ENCODE measurements at places on chromosomes 7 and 10.
A peak's percentile ranks its signal among the peaks of the same experiment; 100 is the strongest.

DNA sequence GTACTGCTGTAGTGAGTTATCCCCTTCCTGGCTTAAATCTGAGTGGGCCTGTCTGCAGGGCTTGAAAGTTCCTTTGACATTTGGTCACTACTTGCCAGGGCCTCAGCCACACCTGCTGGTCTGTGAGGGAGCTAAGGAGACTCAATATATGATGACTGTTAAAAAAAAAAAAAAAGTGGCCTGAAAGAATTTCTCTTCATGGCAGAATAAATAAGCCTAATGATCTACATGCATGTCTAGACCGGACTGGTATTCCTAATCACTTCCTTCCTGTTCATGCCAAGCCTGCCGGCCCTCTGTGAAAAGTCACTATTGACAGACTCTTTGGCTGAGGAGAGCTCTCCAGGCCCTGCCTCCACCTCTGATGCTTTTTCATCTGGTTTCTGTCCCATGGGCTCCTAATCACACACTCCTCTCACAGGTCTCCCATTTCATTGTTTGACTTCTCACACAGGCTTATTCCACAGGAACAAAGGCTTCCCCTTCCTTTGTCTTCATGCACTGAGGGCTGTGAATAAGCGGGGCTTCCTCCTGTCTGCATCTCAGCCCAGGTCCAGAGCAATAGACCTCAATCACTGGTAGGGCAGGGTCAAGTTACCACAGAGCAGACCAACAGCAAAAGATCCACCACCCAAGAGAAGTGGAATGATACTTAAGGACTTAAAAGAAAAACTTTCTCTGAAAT is 99.1 kb upstream of the SEC61G start:
- DNase-seq: no peak

- no peak for DNase-seq
Measured at GRCh38 chr10:106183041-106183440, 981.5 kb downstream of the SORCS1 start.

- DNase-seq: no peak
Measured at GRCh38 chr7:48251766-48252165, 80.5 kb downstream of the ABCA13 start.

- DNase-seq: no peak
Measured at GRCh38 chr7:84191842-84192241, 2.7 kb downstream of the SEMA3A start.

DNA sequence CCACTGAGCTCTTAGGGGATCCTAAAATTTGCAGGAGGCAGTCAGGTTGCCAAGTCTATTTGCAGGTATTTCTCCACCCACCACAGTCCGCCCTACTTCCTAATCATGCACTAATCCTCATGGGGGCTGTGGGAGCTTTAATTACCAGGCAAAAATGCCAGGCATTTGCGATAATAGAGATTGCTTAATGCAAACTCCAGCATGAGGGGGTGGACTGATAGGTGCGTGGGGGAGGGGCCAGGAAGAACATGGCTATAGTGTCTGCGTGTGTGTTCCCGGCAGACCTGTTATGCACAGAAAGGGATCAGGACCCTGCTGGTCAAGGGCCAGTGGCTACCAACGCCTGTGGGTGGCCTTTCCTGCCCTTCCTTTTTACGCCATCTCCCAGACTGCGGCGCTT is 15.6 kb upstream of the AQP1 start:
- no peak for DNase-seq

- DNase-seq: no peak
Measured at GRCh38 chr10:9510626-9511025, 1456.1 kb downstream of the GATA3 start.

- DNase-seq: peak; percentile 39
Measured at GRCh38 chr10:31062856-31063255, 31.2 kb upstream of the ZNF438 start.

DNA sequence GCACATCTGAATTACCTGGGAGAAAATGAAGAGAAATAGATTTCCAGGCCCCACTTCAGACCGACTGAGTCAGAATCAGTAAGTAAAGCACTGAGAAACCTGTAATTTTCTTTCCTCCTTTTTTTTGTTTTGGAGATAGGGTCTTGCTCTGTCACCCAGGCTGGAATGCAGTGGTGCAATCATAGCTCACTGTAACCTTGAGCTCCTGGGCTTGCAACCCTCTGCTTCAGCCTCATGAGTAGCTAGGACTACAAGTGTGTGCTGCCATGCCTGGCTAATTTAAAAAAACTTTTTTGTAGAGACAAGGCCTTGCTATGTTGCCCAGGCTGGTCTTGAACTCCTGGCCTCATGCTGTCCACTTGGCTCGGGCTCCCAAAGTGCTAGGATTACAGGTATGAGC is 260.2 kb downstream of the STK31 start:
- no peak for DNase-seq

DNA sequence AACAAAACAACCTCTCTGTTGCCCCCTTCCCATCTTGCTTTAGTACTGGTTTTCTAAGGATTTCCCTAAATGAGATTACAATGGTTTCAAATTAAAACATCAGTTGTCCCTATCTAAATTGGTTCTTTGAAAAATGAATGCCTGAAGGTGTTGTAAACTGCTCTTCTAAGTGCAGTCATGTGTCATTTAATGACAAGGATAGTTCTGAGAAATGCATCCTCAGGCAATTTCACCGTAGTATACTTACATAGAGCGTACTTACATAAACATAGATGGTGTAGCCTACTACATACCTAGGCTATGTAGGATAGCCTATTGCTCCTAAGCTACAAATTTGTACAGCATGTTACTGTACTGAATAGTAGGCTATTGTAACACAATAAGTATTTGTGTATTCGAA is 278.1 kb downstream of the MAGI2 start:
- DNase-seq: no peak

DNA sequence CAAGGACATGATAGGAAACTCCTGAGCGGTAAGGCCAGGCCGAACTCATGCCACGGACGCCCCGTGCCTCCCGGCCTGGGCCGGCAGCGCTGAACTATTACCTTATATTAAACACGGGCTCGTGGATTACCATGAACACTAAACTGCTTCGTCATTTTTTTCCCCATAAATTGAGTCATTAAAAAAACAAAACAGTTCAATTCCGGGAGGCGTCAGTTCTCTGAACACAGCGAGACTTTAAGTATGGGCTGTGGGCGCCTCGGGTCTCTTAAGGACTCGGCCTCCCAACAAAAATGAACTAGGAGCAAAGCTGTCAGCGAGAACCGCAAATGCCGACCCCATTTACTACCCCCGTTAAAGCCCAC is 519 bp downstream of the PITRM1 start:
- DNase-seq: no peak

GRCh38 chr7:26298472-26299058 is 6.9 kb downstream of the SNX10 start:
- no peak for DNase-seq

GRCh38 chr7:91034459-91035368 is 229.5 kb upstream of the FZD1 start:
- no peak for DNase-seq

DNA sequence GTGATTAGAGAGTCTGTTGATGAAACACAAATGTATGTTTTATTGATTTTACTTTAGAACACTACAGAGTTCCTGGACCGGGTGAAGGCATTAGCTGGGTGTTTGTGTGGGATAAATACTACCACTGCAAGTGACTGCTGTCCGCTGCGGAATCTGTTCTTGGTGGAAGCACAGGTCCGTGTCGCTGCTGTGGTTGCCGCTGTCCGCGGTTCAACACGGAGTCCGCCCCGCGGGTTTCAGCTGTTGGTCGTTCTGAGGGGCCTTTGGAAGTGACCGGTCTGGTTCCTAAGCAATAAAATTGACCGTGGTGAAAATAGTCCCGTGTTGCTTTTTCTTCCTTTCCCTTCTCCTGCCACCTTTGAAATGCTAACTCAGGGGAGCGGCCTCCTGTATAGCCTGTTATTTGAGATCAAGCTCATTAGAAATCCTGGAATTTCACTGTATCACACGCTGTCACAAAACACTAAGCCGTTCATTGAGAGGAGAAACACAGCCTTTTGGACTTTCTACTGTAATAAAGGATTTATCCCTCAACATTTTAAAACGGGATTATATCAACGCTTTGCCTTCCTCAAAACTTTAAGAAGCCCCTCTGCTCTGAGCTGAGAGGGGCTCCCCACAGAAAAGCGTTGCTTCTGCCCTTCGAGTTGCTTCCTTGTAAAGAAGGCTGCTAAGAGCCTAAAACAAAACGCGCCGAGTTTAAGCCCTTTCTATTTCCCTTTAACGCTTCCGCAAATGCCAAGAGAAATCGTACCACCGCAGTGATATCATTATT is 2.6 kb downstream of the NKX6-2 start:
- no peak for DNase-seq

GRCh38 chr7:748446-748845 is 21.4 kb upstream of the PRKAR1B start:
- no peak for DNase-seq

- DNase-seq: no peak
Measured at GRCh38 chr7:139772873-139773272, 4.9 kb downstream of the HIPK2 start.

DNA sequence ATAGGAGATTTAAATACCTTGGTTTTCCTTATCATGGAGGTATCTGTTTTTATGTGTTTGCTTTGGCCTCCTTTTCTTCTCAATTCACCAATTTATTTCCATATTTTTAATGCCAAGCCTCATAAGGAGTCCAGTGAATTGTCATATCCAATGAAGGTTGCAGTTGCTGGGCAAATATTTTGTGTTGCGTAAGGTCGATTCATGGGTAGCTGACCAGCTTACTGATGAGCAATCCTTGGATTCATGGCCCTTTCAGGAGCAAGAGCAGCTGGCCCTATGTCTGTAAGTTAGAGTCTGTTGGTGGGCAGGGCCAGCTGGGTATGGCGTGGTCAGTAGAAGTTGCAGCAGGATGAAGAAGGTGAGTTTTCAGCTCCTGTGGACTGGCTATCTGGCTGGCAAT is 182.9 kb downstream of the PFKFB3 start:
- DNase-seq: no peak

GRCh38 chr10:58515291-58515941 is 2.7 kb downstream of the BICC1 start:
- no peak for DNase-seq

DNA sequence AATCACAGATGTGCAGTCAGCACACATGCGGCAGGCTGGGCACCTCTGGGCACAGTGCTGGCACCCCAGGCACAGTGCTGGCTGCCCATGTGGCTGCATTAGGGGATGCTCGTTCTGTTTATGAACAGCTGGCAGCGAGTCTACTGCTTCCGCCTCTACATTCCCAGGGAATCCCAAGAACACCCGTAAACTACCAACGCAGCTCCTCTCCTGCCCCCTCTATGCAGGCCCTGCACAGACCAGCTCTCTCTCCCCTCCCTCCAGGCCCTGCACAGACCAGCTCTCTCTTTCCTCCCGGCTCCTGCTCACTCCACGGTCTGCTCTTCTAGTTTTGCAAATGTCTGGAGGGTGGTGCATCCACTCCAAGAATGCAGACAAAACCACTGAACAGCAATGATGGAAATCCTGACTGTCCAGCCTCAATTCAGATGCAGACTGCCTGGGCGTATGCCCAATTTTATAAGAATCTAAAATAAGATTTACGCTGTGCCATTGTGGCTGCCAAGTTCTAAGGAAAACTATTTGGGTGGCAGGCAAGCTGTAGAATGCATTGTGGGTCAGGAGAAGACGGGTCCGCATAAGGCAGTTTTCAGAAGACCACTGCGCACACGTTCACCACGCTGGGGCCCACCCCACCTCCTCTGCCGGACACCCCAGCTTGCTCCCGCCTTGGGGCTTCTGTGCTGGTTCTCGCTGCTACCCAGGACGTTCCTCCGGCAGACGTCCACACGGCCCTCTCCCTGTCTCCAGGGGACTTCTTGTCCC is 234.6 kb downstream of the ZMYND11 start:
- DNase-seq: no peak

GRCh38 chr10:97518301-97519043 is 19.7 kb downstream of the UBTD1 start:
- DNase-seq: no peak

GRCh38 chr10:127863231-127863825 is 29.4 kb downstream of the CLRN3 start:
- DNase-seq: no peak

- DNase-seq: no peak
Measured at GRCh38 chr7:40777730-40778312, 643.0 kb downstream of the SUGCT start.

DNA sequence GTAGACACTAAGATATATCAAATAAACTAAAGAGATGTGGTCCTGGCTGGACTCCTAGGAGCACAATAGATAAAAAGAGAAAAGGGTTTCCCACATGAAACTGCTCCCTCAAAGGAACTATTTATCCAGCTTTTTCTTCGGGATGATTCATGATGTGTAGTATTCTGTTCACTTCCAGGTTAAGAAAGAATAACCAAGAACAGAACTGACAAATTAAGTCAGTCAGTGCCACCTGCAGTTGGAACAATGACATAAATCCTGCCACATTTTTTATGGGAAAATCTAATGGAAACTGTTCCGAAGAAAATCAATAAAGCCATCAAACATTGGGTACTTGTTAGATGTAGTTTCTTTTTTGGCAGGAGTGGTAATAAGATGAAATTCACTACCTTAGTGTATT is 87.1 kb downstream of the POLR1F start:
- DNase-seq: no peak

- DNase-seq: no peak
Measured at GRCh38 chr10:69064762-69065328, 23.1 kb upstream of the SRGN start.

DNA sequence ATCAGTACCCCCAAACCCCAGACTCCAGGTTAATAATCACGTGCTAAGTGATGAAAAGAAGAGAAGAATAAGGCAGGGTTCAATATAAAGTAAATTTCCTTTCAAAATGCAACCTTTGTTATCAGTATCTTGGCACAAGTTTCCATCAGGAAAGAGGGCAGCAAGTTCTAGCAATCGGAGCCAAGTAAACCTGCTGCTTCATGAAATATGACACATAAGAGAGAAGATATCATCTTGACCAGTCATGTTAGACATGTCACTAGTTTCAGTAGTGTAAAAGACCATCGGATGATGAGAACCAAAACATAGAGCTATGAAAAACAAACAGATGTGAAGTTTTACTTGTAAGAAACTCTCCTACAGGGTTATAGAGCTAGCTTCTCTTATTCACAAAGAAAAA is 44.0 kb downstream of the AASS start:
- no peak for DNase-seq

- DNase-seq: no peak
Measured at GRCh38 chr10:98608411-98608810, 161.7 kb upstream of the HPS1 start.

DNA sequence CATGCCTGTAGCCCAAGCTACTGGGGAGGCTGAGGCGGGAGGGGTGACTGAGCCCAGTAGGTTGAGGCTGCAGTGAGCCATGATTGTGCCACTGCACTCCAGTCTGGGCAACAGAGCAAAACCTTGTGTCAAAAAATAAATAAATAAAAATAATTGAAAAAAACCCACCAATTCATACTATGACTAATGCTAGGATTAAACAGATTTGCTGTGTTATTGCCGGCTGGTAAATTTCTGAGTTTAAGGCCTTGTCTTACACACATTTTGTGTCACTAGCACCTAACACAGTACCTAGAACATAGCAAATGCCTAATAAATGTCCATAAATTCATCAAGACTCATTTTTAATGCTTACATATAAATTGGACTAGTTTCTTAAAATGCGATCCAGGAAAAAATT is 8.7 kb downstream of the ESYT2 start:
- no peak for DNase-seq

GRCh38 chr7:13414181-13414580 is 575.3 kb downstream of the ETV1 start:
- no peak for DNase-seq
